ENCODE measurements at places on chromosomes 1 and 21.

DNA sequence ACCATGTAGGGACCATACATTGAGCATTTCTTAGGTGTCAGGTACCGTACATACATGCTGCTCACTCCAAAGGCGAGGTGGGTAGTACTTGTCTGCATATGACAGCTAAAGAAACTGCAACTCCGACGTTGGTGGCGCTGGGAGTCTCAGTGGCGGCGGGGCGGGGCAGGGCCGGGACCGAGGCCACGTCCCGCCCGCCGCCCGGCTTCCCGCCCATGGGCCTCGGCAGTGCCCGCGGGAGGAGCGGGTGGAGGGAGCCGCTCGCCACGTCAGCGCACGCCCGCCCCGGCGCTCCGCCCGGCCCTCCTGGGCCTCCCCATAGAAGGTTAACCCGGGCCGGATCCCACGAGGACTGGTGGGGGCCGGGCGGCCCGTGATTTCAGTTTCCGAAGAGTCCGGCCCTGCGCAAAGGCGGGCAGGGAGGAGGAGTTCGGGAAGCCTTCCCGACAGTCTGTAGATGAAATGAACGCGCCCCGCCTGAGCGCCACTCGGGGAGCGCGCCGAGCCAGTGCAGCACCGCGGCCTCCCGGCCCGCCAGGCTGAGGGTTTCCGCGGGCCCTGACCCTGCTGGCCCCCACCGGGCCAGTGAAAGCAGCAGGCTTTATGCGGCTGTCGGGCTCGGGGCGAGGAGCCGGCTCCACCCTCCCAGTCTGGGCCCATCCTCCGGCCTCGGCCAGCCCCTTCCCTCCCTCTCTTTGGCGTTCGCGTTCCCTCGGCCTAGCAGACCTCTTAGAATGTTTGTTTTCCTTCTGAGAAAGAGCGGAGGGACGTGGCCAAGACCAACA lies 119.9 kb upstream of the JUN start:
- DNase-seq: peak; percentile 80

DNA sequence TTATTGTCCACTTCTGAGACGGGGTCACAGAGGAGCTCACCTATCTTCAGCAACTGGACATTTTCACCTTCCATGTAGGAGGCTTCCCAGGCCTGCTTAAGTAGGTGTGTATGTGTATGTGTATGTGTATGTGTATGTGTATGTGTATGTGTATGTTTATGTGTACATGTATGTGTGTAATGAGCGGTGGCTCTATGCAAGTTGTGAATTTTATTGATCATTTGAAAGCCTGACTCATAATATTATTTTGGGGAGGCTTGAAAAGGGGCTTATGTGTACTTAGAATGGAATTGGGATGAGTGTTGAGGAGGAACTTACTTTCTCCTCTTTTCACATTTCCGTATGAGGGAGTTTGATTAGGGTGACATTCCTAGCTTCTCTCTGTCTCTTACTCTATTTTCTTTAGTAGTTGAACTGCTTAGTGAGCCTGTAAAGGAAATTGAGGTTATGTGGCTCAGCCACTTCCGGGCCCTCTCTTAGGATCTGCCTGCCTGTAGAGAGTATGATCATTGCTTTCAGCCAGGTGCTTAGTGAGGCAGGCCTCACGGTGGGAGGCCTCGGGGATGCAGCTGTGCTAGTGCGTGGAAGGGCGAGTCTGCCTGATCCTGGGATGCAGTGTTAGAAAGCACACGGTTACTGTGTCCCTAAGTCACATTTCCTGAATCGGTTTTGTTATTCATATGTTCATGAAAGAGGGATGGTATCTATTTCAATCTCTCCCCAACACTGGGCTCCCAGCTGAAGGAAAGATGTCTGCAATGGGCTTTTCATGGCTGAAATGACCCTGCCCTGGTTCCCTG lies 61.0 kb downstream of the IER5 start:
- DNase-seq: peak; percentile 47

DNA sequence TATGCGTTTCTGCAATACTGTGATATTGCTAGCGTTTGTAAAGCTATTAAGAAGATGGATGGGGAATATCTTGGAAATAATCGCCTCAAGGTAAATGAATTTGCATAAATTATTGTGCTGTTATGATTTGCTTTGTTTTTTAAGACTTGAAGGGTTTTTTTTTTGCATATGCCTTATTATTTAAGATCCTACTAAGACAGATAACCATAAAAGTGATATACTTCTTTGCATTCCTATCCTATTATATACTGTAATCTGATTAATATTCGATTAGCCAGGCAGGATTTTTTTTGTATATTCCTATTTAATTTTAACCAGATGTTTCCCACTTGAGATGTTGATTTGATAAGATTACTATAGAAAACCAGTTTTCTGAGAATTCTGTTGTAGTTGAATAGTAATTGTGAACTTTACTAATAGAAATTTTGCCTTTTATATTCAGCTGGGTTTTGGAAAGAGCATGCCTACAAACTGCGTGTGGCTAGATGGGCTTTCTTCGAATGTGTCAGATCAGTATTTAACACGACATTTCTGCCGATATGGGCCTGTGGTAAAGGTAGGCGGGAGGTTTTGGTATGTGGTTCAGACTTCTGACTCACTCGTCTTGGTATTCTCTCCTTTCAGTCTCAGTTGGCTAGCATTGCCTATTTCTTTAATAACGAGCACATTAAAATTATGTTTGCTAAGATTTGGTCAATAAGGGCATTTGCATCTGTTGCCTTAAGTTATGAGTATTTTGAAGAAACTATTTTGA lies 56.8 kb downstream of the ZBTB17 start:
- peak; percentile 68 for DNase-seq

- no peak for DNase-seq
Observed at GRCh38 chr21:26490771-26491170, 82.3 kb downstream of the CYYR1 start.
